ENCODE measurements at places on chromosomes 7 and 10. TPM values are rescaled to one million over a fixed set of nuclear protein-coding genes. Genes with fewer than 3 reads are reported as not detected.

DNA sequence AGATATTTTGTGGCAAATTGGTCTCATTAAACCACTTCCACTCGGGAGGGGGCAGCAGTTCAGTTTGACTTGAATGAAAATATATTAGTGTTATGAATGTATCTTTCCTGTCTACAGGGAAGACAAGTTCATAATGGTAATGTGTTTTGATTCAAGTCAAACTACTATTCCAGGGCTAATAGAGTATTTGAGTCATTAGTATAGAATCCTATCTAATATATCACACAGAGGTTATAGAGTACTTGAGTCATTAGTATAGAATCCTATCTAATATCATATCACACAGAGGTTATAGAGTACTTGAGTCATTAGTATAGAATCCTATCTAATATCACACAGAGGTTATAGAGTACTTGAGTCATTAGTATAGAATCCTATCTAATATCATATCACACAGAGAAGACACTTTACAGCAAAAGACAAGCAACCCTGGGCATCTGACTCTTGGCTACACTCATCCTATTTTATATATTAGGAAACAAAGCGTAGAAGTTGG, 199.7 kb upstream of the MAGI2 start:
- DNase-seq = no peak

DNA sequence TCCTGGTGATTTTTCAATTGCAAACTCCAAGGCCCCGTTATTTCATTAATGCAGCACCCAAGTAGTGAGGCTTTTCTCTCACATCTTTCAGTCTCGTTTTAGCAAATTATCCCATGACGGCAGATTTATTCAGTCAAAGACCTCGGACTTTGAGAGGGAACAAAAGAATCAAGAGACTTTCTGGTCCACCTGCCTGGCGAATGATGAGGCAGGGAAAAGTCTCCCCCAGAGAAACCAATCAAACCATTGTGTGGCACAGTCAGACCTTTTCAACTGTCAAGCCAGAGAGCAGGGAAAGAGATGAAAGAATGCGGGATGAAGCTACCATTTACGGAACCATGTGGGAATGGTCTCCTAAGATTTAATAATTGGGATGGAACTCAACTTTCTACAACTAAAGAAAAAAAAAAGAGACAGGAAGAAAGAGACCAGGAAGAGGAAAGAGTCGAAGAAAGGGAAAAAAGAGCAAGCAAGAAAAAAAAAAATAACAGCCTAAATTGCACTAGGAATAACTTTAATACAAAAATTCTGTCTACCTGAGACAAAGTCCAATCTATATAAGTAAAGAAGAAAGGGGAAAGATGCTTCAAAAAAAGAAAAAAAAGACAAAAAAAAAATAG, 22.8 kb downstream of the GLI3 start:
- DNase-seq = no peak

DNA sequence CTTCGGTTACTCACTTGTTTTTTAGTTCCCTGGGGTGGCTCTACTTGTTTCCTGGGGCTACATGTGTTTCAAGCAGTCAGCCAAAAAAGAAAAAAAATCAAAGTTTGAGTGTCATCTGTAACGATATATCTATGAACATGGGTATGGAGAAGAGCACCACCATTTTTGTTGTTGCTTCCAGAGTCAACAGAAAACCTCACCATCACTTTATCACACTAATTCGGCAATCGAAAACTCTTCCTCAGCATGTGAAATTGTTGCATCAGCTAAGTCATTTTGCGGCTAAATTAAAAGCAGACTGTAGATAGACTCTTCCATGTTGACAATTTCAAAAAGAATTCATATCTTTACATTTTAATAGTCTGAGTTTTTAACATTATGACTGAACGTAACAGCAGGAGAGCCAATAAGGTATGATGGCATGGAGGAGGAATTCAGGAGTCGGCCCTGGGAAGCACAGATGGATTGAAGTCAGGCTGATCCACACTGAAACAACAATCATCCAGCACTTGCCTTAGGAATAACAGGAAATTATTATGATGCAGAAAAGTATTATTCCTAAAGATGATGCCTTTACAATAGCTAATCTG, 455.7 kb upstream of the KLF6 start:
- DNase-seq = no peak

- DNase-seq = no peak
These were observed 999.7 kb downstream of the NRG3 start for GRCh38 chr10:82874671-82875070.

- no peak for DNase-seq
These were observed 354.4 kb downstream of the CRPPA start for GRCh38 chr7:16066805-16067459.

The OPN1SW gene
- total RNA-seq = not detected

DNA sequence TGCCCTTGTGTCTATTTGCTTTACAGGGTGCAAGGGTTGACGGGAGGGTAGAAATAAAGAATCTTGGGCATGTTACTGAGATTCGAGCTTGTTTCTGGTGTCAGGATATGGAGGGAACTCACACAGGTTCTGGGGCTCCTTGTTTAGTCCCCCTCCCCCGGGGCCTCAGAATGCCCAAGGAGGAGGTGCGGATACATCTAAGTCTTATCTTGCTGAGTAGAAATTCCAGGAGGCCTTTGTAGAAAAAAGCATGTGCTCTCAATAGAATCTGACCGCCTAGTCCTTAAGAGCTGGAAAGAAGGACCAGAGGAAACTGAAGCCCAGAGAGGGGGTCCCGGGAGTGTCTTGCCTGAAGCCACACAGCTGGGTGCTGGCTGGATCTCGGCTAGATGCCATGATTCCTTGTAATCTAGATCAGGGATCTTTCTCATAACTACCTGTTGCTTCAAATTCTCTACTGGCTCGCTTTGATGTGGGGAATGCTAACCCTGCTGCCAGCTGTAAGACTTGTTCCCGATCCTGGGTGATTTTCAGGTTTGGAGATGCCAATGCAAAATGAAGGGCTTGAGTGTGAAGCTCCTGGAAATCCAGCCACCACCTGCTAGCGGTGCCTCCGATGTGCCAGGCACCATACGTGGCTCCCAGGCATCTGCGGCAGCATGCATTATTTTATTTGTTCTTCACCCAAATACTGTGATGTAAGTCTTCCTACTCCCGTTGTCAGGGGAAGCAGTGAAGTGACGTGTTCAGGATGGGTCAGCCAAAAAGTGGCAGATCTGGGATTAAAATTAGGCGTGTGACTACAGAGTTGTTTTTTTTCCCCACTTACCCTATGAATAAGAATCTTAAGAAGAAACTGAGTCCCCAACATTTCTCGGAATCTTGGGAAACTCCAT, 226.0 kb downstream of the TCF7L2 start:
- DNase-seq = no peak

GRCh38 chr10:48671914-48672595, 12.6 kb upstream of the WDFY4 start:
- DNase-seq = no peak

The STEAP1 gene
- total RNA-seq = 0.77 TPM

GRCh38 chr7:47594406-47594805, 12.5 kb upstream of the TNS3 start:
- no peak for DNase-seq

The MICALL2 gene
- 19.7 TPM for total RNA-seq

GRCh38 chr7:72101444-72101843, 310.7 kb downstream of the CALN1 start:
- DNase-seq = no peak

GRCh38 chr7:1129431-1129830, 30.6 kb downstream of the ZFAND2A start:
- no peak for DNase-seq

DNA sequence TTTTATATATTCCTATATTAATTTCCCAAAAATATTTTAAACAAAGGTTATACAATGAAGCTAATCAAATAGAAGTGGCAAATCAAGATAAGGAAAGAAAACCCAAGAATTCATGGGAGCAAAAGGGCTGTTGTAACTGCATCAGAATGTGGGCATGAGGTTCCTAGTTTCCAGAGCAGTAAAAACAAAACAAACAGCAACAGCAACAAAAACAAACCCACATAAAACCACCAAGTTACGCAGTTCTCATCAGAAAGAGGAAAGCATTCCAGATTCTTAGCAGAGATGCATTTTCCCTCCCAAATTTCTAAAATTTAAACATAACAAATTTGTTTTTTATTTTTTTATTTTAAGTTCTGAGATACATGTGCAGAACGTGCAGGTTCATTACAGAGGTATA, 34.8 kb upstream of the MSMB start:
- DNase-seq = no peak

- no peak for DNase-seq
These were observed 3.5 kb upstream of the CCL24 start for GRCh38 chr7:75817116-75817515.

- DNase-seq = no peak
These were observed 340.9 kb downstream of the LRMDA start for GRCh38 chr10:75772153-75772887.

The WDR91 gene
- total RNA-seq = 11.8 TPM

DNA sequence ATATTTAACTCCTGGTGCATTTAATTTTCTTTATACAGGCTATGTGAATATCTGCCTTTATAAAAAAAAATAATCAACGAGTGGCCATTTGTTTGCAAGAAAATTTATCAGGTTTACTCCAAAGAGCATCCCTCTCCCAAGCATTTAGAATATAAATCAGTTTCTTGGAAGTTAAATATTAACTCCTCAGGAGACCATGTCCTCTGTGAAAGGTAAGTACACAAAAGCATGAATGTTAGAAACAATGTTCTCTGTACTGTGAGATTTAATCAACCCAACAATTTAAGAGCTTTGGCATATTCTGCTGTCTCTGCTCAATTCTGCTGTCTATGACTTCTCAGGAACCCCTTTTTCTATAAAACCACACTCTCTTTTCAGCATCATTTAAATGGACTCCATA, 119.3 kb upstream of the LAMB4 start:
- no peak for DNase-seq

- peak; percentile 89 for DNase-seq
These were observed 144.5 kb downstream of the RNF216 start for GRCh38 chr7:5636914-5637313.

The GOLGA7B gene
- total RNA-seq = not detected

DNA sequence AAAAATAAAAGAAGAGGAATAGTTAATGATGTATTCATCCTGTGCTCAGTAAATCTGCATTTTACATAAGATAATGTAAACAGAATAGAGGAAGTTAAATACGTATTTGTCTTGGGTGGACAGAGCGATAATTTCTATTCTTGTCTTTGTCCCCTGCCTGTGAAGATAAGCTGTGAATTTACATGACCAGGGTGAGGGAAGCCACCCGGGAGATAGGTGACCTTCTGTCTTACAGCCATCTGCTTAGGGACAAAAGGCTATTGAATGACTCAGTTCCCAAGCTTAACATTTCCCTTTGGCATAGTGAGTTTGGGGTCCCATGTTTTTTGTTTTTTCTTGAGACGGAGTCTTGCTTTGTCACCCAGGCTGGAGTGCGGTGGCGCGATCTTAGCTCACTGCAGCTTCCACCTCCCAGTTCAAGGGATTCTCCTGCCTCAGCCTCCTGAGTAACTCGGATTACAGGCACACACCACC, 88.7 kb upstream of the KCTD7 start:
- no peak for DNase-seq

- DNase-seq = no peak
These were observed 392.5 kb downstream of the NRG3 start for GRCh38 chr10:82267465-82267864.

- DNase-seq = peak; percentile 24
These were observed 377.6 kb downstream of the PHTF2 start for GRCh38 chr7:78176171-78176570.

GRCh38 chr7:85483177-85483576, 296.3 kb upstream of the SEMA3D start:
- no peak for DNase-seq

DNA sequence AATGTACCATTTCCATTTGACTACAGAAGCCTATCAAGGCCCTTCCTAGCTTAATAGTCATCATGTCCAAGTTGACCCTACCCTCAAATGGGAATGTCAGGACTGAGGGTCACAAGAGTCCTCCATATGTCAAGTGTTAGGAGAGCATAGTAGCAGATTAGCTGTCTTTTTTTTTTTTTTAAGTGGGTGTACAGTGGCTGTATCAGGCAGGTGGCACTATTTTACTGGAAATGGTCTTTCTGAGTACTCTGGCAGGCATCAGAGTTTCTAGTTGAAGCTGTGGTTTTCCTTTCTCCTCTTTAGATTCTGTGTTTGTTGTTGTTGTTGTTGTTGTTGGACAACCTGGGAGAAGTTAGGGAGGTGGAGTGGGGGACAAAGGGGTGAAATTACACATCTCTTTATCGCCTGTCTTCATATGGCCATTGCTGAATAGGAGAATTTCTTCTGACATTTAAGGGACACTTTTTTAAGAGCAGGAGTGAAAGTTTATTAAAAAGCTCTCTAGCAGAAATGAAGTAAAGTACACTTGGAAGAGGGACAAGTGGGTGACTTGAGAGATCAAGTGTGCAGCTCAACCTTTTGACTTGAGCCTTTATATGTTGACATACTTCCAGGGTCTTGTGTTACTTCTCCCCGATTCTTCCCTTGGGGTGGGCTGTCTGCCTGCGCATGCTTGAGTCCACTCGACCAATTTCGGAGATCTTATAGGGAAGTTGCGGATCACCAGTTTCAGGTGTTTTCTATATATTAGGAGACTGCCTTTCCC, 104.1 kb upstream of the FOXP2 start:
- DNase-seq = no peak

DNA sequence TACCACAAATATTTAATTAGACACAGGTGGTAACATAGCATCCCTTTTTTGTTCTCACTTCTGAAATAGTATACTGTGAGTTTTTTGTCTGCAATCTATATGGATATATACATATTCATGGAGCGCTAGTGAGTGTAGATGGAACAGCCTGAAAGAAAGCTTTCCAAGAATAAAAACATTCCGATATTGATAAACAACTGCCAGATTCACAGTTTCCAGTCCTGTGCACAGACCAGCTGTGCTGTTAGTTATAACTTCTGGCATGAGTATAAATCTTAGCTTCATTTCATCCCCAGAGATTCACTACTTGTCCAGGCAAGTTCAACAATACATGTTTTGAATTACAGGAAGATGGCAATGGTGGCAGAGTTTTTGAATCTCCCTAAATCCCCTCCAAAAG, 467.1 kb upstream of the STEAP1 start:
- DNase-seq = no peak

- no peak for DNase-seq
These were observed 10.8 kb upstream of the SFRP5 start for GRCh38 chr10:97782455-97783228.
